ENCODE measurements at places on chromosomes 2 and 18.

- no peak for DNase-seq
Measured at GRCh38 chr18:13379062-13379865, 160.7 kb downstream of the LDLRAD4 start.

GRCh38 chr2:10811517-10811916 is 1.1 kb downstream of the PDIA6 start:
- no peak for DNase-seq

DNA sequence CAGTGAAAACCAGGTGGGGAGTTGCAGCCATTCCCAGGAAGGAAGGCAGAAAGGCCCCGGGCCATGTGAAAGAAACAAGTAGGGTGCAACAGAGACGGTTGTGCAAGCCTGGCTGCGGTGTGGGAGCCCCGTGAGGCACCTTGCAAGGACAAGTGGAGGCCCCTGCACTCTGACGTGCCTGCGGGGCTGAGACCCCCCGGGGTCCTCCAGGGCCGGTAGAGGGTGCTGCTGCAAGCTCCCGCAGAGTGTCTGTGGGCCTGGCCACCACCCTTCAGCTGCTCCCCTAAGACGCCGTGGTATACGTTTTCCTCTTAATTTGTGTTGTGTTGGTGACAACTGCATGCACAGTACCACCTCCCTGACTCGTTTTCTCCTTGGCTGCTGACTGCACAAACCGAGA is 27.4 kb upstream of the MC5R start:
- no peak for DNase-seq

GRCh38 chr2:38116762-38117161 is 40.8 kb upstream of the CYP1B1 start:
- DNase-seq, result no peak

DNA sequence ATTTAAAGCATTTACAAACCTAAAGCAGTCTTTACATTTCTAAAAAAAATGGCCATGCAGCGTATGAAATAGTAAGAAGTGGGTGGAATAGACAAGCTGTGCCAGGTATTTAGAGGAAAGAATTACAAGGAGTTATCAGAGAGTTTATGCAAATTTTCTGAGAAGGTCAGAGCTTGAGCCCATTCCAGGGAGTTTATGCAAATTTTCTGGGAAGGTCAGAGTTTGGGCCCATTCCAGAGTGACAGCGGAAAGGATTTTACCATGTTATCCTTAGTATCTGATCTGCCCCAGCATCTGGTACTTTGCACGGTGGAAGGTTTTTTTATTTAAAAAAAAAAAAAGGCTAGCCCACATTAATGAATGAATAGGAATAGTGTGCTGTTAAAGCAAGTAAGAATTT is 1.4 kb upstream of the DOK6 start:
- no peak for DNase-seq

DNA sequence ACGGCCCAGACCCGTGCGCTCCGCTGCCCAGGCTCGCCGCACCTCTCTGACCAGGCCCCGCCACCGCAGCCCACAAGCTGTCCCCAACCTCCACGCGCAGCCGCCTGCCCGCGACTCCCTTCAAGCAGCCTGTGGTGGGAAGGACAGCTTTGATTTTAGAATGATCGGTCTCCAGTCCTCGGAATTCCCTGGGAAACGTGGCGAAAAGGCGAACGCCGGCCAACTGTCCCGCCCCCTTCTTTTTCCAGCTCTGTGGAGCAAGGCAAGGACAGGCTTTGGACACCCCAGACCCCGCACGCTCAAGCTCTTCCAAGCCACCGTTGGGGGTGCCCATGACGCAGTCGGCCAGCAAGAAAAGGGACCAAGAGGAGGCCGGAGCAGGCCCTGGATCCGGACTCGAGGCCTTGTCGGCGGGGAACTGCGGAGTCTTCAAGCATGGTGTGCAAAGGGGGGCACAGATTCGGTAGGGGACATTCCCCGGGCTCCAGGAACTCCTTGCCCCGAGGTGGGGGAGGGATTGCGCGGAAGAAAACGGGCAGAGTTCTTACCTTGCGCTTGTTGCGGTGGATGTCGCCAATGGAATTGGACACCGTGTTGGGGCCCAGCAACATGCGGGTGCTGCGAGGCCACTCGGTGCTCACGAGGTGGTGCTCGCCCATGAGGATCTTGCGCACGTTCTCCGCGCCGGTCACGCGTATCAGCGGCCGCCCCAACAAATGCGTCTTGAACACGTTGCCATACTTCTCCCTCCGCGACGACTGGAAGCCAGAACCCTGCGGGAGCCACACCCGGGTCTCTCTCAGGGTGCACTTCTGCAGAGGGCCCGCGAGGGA is 4.0 kb downstream of the CYP26B1 start:
- DNase-seq, result no peak

DNA sequence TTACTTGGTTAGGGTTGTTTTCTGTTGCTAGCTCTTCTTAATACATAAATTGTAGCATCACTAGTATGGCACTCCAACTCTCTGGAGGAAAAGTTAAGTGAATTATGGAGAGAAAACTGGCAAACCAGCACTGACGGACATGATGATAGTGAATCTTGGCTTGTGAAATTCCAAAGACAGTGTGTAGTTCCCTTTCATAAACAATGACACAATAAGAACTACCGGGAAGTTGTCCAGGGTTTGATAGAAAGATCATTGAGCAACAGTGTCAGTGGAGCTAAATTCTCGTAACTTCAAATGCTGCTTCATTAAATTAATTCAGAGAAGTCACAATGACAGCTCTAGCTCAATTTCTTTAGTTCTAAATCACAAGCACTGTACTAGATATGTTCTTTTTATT is 66.5 kb downstream of the RIT2 start:
- DNase-seq, result no peak

- DNase-seq, result no peak
Measured at GRCh38 chr2:27290549-27290948, 8.3 kb downstream of the TRIM54 start.

DNA sequence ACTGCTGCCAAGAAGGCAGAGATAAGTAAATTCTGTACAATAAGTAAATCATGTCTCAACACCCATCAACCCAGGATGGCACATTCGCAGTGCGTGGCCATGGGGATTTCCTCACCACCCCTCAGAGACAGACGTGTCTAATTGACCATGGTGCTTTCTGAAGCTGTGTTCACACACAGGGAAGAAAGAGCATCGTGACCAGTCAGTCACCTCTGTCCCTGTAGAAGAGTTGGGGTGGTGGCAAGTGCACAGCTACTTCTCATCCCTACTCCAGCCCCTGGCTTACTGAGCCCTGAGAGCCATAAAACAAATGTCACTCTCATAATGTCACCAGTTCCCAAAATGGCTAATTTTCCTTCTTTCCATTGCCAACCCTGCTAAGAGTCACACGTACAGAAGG is 31.3 kb upstream of the MLPH start:
- DNase-seq, result no peak

- DNase-seq, result no peak
Measured at GRCh38 chr18:63378919-63379638, 12.1 kb upstream of the KDSR start.

- DNase-seq, result no peak
Measured at GRCh38 chr2:84850471-84850870, 30.4 kb downstream of the TRABD2A start.

DNA sequence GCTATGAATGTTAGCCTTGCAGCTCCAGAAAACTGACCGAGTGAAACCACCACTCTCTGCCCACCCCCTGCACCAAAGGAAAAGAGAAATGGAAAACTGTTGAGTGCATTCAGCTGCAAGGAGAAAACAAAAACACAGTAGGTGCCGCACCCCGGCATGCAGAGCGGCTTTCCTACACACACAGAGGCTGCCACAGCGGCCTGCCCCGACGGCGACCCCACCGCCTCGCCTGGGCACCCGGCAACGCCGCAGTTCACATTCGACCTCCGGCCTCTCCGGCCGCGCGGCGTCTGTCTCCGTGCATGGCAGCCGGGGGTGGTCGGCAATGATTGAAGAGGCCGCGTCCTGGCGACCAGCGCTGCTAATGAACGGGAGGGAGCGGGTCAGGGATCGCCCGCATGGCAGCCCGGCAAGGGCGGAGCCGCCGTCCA is 417.1 kb upstream of the SALL3 start:
- no peak for DNase-seq

GRCh38 chr2:75289771-75290170 is 90.5 kb upstream of the TACR1 start:
- no peak for DNase-seq

DNA sequence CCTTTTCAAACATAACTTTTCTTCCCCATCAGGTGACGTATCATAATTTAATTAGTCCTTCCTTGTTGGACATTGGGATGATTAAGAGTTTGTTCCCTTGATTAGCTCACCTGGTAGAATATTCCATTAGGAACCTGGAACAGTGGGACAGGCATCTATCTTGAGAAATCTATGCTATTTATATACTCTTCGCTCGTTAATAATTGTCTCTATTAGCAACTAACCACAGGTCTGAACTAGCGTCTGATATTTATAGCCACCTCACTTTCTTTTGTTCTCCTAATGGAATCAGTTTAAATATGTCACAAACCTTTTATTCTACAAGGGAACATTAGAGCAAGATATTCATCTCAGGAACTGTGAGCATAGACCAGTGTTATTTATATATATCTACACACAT is 79.8 kb downstream of the MAPK4 start:
- no peak for DNase-seq

DNA sequence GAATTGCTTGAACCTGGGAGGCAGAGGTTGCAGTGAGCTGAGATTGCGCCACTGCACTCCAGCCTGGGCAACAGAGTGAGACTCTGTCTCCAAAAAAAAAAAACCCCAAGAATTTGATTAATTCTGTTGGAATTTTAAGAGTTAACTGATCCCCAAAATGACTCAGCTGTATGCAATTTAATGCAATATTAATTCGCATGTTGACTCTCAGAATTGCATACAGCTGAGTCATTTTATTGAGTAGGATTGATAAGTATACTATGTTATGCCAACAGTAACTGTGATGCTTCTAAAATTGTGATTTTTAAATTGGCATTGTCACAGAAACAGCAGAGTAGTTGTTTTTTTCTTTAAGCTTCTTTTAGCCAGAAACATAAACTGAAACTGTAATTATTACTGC is 19.6 kb downstream of the MSH2 start:
- DNase-seq, result no peak

- DNase-seq, result no peak
Measured at GRCh38 chr2:122388208-122388607, 632.8 kb downstream of the TSN start.

GRCh38 chr2:4174796-4175195 is 471.4 kb downstream of the DCDC2C start:
- no peak for DNase-seq

DNA sequence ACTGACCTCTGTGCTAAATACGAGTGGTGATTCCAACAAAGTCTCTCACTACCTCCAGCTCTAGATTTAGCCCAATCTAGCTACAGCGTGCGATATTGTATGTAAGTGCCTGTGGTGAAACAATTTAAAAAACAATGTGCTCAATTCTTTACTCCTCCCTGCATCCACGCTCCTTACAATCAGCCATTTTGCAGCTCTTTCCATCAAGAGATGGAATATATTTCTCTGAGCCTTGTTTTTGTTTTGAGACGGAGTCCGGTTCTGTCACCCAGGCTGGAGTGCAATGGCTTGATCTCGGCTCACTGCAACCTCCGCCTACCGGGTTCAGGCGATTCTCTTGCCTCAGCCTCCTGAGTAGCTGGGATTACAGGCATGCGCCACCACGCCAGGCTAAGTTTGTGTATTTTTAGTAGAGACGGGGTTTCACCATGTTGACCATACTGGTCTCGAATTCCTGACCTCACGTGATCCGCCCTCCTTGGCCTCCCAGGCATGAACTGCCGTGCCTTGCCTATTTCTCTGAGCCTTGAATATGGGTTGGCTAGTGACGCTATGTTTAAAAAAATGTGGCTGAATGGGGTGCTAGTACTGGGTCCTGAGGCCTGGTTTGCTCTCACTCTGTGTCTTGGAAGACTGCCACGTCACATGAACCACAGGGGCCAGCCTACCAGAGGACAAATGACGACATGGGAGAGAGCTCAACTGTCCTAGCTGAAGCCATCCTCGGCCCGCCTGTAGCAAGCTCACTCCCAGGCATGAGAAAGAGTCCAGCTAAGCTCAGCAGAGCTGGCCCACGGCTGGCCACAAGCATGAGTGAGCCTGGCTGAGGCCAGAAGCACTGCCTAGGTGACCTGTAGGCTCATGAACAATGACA is 14.8 kb downstream of the WDFY1 start:
- DNase-seq, result no peak

DNA sequence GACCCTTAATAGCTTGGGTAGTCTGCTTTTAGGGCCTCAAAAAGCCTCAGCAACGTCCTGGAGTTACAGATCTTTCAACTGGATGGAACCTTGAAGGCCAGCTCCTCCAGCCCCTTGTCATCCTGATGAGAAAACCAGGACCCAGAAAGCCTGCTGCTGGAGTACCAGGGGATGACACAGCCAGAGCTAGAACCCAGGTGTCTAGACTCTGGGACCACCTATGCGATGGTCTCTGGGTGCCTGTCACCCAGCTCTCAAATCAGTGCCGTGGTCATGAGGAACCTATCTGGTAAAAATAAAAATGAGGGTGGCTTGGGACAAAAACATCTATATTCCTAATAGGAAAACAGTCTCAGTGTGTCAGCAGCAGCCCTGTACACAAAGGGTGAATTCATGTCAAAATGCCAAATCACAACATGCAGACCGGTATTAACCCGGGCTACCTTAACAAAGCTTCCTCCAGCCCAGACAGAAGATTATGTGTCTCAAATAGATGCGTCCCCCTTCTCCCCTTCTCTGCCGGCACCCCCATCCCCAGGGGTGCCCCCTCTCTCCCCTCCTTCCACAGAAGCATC is 28.5 kb downstream of the SMAD7 start:
- no peak for DNase-seq

DNA sequence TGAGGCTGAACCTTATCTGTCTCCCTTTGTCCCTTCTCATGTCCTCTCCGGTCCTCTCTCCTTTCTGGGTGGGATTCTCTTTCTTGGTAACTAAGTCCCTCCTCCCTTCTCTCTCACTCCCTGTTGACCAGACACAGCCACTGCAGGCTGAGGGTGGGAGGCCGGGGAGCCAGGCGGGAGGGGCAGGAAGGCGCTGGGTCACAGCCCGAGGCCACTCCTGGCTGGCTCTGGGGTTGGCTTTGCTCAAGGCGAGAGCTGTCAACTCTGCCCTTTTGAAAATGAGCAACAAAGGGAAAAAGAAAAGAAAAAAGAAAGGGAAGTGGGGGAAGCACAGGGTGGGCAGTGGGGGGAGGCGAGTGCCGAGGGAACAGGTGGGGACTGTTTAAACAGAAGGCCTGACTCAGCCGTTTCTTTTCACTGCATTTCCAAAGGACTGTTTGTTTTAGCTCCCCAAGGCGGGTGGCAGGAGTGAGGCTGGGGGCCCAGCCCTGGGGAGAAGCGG is 70.5 kb upstream of the IGFBP5 start:
- DNase-seq, result no peak

GRCh38 chr2:69385443-69386151 is 1.4 kb downstream of the GFPT1 start:
- no peak for DNase-seq

All from T47D (cell line).